ENCODE measurements at places on chromosomes 6 and 20.
A peak's percentile ranks its signal among the peaks of the same experiment; 100 is the strongest.

GRCh38 chr6:82264321-82264720 is 16.8 kb upstream of the IBTK start:
- DNase-seq = no peak

DNA sequence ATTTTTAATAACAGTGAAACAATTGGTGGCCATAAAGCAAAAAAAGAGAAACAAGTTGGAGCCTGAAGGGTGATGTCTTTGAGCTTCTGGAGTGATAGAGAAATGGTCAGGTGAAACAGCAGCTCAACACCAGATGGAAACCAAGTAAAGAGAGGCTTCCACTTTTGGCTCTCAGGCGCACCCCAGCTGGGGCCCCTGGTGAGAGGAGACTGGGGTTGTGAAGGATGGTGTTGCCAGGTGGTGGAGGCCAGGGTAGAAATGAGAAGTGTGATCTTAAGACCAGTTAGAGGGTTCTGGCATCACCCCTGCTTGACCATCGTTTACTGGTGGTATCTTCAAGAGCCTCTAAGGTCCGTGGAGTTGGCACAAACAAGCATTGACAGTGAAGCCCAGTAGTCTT is 126.0 kb upstream of the AKIRIN2 start:
- DNase-seq = no peak

- DNase-seq = no peak
Measured at GRCh38 chr20:34549291-34549928, 9.1 kb upstream of the MAP1LC3A start.

DNA sequence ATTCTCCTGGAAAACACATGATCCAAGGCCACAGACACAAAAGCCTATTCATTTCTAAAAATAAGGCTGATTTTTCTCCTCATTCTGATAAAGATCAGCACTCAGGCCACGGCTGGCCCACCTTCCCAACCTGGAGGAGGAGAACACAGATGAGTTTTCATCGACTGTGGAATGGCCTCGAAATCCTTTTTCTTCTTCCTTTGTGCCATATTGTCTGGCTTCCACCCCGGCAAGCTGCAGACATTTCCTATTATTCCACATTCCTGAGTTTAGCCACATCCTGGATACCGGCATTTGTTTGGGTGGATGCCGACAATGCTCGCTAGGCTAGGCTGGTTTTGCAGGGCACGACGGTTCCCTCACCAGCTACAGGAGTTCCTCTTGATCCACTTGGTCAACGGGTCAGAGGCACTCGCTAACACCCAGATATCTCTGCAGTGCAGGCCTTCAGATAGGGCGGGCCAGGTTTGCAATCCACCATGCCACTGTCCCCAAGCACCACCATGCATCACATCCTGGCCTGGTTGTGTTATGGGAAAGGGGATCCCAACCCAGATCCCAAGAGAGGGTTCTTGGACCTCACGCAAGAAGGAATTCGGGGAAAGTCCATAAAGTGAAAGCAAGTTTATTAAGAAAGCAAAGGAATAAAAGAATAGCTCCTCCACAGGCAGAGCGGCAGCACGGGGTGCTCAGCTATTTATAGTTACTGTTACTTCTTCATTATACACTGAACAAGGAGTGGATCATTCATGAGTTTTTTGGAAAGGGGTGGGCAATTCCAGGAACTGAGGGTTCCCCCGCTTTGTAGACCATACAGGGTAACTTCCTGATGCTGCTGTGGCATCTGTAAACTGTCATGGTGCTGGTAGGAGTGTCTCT is 4.2 kb upstream of the CTSZ start:
- DNase-seq = no peak

DNA sequence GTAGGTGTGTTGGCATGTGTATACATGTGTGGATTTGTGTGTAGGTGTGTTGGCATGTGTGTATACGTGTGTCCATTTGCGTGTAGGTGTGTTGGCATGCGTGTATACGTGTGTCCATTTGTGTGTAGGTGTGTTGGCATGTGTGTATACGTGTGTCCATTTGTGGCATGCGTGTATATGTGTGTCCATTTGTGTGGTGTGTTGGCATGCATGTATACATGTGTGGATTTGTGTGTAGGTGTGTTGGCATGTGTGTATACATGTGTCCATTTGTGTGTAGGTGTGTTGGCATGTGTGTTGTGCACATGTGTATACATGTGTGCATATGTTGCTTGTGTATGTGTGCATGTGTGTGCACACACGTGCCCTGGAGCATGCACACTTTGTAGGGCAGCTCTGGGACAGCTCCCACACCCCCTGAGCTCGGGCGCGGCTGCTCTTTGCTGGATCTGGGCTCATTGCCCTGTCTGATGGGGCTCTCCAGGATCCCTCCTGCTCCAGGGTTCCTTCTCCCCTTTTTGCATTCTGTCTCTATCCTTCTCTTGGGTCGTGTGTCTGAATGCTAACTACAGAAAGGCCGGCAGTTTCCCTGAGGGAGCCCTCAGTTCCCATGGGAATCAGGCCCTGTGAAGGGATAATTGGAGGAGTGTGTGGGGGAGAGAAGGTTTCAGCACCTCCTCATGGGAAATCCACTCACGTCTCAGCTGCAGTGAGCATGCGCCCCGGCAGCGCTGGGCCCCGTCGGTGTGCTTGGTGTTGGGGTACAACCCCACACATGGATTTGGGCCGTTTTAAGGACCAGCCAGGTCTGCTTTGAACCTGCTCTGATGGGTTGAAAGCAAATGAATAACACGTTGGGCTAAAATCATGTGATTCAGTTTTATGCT is 102.0 kb downstream of the ERMARD start:
- no peak for DNase-seq

GRCh38 chr6:90025523-90026061 is 131.3 kb downstream of the GJA10 start:
- DNase-seq = peak; percentile 41

DNA sequence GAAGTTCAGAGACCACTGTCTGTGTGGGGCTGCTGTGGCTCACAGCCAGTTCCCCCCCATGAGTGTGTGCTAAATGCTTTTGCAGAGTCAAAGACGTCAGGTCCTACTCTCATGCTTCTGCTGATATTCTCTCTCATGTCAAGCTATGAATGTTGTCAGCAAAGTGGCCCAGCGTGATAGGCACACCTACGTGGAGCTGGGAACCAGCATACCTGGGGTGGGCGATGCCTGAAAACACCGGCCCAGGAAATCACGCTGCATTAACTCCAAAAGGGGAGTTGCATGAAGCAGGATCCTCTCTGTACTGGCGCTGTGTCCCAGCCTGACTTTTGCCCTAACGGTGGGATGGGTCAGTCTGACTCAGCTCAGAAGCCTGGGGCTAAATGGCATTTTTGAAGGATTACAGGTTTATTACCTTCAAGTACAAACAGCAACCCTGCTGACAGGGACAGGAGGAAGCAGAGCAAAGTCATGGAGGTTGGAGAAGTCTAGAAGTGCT is 9.0 kb upstream of the MRPS10 start:
- no peak for DNase-seq

GRCh38 chr6:1652842-1653241 is 43.1 kb downstream of the FOXC1 start:
- no peak for DNase-seq

- peak; percentile 48 for DNase-seq
Measured at GRCh38 chr20:53708129-53708968, 114.7 kb upstream of the ZNF217 start.

DNA sequence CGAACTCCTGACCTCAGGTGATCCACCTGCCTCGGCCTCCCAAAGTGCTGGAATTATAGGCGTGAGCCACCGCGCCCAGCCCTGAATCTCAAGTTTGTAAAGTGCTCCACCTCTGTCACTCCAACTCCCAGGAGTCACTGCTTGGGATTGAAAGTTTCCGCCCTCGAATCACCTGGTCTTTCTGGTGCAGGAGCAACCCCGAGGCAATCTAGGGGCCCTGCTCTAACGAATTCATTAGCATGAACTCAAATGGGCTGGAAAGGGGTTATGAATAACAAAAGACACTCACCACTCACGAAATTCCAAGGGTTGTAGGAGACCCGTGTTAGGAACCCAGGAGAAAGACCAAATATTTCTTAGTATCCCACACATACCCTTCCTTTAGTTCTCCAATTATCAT is 26.1 kb downstream of the RBCK1 start:
- DNase-seq = no peak

- DNase-seq = no peak
Measured at GRCh38 chr6:31352310-31352682, 4.7 kb downstream of the HLA-B start.

- DNase-seq = no peak
Measured at GRCh38 chr6:168060521-168060931, 18.5 kb downstream of the FRMD1 start.

- DNase-seq = peak; percentile 5
Measured at GRCh38 chr6:56842686-56843475, 112.0 kb upstream of the BEND6 start.

DNA sequence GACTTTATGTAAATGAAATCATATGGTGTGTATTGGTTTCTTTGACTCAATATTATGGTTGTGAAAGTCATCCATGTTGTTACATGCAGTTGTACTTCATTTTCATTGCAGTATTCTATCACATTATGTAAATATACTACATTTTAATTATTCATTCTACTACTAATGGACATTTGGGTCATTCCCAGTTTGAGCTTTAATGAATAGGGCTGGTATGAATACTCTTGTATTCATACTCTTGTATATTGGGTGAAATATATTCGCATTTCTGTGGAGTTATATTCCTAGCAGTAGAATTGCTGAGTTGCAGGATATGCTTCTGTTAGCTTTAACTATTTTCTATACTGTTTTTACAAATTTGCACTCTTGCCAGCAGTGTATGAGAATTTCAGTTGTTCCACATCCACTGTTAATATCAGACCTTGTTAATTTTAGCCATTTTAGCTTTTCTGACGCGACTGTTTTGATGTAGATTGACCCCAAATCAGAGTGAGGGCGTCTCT is 944.3 kb downstream of the KIF16B start:
- DNase-seq = no peak

DNA sequence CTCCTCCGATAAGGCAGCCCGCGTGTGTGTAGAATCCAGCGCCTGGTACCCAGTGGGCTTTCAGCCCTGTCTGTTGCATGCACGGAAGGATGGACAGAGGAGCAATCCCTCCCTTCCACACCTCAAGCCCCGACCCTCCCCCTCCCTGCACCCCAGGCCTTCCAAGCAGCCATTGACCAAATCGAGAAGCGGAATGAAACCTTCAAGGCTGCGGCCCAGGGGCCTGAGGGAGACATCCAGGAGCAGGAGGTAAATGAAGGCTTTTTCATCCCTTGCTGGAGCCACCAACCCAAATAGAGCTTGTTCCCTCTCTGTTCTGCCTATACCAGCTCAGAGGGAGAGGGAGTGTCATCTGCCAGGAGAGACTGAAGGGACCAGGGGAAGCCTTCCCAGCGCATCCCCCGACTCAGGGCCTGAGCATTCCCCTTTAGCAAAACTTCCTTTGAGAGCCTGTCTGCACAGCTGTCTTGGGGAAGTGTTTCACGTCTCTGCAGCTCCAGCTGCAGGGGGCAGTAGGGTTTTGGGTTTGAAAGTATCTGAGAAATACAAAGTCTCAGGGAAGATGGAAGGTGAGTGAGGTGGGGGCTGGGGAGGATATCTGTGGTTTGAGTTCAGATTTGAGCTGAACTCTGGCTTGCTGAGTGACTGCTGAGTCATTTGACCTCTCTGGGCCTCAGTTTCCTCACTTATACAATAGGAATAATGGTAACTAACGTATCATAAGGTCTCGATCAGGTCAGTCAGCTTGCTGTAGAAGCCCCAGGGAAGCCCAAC is 16.1 kb downstream of the FGD2 start:
- DNase-seq = peak; percentile 72

- no peak for DNase-seq
Measured at GRCh38 chr6:34366639-34366921, 25.9 kb downstream of the NUDT3 start.

DNA sequence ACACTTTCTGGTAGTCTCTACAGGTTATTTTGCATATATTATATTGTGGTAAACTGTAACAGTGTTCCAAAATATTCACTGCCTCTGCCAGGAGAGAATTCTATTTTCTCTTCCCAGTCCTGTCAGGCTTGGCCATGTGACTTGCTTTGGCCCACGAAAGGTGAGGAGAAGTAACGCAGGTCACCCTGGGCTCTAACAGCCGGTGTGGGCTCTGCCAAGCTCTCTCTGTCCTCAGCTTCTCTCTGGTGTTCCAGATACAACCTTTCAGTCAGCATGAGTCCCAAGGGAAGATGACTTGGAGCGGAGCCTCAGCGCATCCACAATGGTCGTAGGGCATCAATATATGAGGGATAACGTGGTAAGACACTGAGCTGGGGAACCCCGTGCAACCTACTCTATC is 113.0 kb upstream of the RREB1 start:
- DNase-seq = no peak

GRCh38 chr6:125821825-125822281 is 31.1 kb downstream of the NCOA7 start:
- no peak for DNase-seq

GRCh38 chr6:154873546-154873945 is 121.6 kb upstream of the TIAM2 start:
- DNase-seq = no peak

GRCh38 chr6:65938000-65938399 is 231.0 kb upstream of the EYS start:
- DNase-seq = no peak

- no peak for DNase-seq
Measured at GRCh38 chr6:170279977-170280688, 10.7 kb downstream of the DLL1 start.

GRCh38 chr6:80939898-80940297 is 812.6 kb downstream of the TENT5A start:
- no peak for DNase-seq

DNA sequence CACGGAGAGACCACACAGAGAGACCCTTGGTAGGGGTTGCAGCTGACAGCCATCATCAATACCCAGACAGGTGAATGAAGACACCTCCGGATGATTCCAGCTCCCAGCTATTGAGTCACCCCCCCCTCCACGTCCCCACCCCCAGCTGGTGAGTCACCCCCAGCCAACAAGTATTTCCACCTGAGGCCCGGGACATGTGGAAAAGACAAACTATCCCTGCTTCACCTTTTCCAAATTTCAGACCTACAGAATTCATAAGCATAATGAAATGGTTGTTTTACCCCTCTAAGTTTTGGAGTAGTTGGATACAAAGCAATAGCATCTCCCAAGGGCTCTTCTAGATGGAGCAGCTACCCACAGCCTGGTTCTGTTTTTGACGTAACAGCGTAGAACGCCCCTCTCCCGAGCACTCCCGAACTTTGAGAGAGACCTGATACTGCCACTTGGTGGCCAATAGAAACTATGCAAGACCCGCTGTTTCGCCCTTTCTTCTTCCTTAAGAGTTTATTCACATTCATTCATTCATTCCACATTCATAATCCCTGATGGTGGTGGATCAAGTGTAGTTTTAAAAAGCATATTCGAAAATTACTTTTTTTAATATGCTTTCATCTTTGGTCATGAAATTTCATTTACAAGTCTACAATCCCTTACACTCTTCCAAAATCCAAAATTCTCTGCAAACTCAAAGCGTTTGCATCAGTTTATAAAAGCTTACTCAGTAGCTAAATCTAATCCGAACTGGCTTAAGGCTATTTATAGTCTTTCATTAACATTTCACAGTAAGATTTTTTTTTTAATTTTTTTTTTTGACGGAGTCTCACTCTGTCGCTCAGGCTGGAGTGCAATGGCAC is 15.1 kb upstream of the PPP1R16B start:
- no peak for DNase-seq

GRCh38 chr20:54643761-54644160 is 168.4 kb downstream of the DOK5 start:
- DNase-seq = no peak

- DNase-seq = no peak
Measured at GRCh38 chr20:43243672-43244269, 54.1 kb upstream of the PTPRT start.
